ENCODE measurements at places on chromosomes 13 and 19.

DNA sequence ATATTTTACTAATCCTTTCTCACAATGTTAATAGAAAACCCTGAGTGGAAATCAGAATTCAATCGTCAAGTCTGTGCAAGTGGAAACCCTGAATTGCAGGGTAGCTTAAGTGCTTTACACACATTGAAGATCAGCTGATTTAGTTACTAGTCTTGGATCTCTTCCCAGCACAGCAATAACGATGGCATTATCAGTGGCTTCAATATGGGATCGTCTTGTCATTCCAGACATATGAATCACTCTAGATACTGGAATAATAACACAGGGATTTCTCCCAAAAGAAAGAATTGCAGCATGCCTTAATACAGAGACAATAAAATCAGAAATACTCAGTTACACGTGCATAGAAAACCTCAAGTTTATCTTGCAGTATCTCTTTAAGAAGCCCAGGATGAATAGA is 12.6 kb upstream of the METTL21C start:
- no peak for DNase-seq

- DNase-seq: no peak
Observed at GRCh38 chr13:103471896-103472295, 405.7 kb upstream of the SLC10A2 start.

GRCh38 chr13:75010941-75011340 is 471.0 kb downstream of the TBC1D4 start:
- no peak for DNase-seq

- no peak for DNase-seq
Observed at GRCh38 chr13:101916775-101917474, 464.4 kb downstream of the ITGBL1 start.

- DNase-seq: no peak
Observed at GRCh38 chr13:46925486-46925885, 28.6 kb upstream of the HTR2A start.

- DNase-seq: no peak
Observed at GRCh38 chr13:50668691-50669271, 174.7 kb downstream of the DLEU7 start.

DNA sequence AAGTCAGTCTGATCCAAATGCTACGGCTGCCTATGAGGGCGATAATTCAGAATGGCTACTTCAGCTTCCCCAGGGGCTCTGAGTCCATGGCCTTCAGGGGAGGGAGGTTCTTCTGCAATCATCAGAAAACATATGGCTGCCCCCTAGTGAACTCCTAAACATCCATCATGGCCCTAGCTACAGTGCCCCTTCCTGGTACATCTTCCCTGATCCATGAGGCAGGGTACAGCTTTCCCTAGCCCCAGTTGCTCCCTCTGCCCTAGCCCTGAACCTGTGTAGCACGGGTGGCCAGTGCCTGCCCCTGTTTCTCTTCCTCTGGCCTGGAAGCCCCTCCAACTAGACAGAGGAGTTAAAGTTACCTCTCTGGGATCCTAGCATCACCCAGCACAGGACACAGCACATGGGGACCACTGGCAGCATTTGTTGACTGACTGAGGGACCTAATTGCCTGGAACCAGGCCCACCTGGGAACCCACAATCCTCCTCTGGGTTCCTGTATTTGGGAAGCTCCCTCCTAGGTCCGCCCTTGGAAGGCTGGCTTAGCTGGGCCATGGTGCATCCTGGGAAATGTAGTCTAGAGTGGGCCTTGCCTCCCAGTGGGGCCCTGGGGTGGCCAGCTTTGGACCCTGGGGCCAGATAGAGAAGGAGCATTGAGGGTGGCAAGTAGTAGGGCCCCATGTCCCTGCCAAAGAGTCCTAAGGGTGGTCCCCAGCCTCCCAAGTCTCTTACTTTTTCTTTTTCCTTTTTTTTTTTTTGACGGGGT is 17.7 kb upstream of the SEMA6B start:
- DNase-seq: no peak

- DNase-seq: no peak
Observed at GRCh38 chr19:47375694-47376588, 26.8 kb downstream of the DHX34 start.

DNA sequence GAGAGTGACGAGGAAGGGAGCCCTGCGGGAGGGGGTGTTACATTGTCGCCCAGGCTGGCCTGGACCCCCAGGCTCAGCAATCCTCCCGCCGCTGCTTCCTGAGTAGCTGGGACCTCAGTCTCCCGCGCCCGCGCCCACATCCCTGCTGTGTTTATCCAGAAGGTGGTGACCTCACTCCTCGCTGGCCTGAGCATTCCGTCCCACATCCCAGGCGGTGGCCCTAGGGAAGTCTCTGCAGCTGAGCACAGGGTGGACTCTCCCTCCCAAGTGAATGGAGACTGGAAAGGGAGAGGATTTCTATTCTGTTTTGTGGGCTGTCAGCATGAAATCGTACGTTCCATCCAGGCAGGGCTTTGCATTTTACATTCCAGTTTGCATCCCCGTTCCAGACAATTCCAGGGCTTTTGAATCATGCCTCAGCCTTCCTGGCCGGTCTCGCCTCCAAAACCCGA is 401 bp upstream of the ZNF765 start:
- DNase-seq: no peak

DNA sequence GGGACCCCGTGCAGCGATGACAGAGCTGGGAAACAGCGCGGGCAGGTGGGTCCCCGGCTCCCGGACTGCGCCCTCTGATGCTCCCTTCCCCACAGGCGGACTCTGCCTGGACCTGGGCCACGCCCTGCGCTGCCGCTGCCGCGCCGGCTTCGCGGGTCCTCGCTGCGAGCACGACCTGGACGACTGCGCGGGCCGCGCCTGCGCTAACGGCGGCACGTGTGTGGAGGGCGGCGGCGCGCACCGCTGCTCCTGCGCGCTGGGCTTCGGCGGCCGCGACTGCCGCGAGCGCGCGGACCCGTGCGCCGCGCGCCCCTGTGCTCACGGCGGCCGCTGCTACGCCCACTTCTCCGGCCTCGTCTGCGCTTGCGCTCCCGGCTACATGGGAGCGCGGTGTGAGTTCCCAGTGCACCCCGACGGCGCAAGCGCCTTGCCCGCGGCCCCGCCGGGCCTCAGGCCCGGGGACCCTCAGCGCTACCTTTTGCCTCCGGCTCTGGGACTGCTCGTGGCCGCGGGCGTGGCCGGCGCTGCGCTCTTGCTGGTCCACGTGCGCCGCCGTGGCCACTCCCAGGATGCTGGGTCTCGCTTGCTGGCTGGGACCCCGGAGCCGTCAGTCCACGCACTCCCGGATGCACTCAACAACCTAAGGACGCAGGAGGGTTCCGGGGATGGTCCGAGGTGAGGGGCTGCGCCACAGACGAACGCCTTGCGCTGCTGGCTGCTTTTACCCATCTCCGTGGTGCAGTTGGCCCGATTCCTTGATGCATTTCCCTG is 7.8 kb upstream of the SELENOV start:
- DNase-seq: no peak

DNA sequence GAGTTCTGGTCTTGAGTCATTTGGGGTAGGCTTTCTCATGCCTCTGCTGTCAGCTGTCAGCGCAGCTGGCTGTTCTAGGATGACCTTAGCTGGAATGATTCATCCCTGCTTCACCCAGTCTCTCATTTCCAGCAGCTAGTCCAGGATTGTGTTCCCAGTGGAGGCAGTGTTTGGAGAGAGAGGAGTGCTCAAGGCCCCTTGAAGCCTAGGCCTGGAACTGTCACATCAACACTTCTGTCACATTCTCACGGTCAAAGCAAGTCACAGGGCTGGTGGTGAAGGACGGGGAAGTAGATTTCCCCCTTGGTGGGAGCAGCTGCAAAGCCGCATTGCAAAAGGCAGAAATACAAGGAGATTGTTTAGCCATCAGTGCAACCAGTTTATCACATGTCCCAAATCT is 15.2 kb downstream of the TPT1 start:
- DNase-seq: no peak

DNA sequence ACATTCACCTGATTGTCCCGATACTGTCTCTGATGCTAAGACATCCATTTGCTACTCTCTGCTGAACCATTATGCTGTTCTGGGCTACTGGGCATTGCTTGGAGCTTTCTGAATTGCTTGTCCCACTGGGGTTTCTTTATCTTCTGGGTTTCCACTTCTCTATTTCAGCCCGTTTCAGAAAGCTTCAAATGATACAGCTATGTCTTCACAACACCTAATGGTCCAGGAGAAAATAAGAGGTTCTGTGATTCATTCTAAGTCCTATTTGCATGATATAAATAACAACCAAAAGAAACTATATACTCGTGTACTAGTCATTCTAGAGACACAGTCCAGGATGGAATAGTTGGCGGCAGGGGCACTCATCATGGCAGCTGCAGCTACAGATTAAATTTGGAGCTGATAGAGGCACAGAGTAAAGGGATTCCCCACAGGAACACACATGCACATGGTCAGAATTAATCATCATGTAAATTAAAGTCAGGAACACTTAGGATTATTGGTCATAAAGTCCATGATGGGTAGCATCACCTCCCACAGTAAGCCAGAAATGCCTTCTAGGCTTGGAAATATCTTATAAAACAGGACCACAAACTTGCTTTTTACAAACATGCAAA is 33.3 kb upstream of the SCEL start:
- DNase-seq: no peak

GRCh38 chr13:103895835-103896531 is 829.8 kb upstream of the SLC10A2 start:
- DNase-seq: no peak

- no peak for DNase-seq
Observed at GRCh38 chr19:8064911-8065874, 12.6 kb downstream of the CCL25 start.

DNA sequence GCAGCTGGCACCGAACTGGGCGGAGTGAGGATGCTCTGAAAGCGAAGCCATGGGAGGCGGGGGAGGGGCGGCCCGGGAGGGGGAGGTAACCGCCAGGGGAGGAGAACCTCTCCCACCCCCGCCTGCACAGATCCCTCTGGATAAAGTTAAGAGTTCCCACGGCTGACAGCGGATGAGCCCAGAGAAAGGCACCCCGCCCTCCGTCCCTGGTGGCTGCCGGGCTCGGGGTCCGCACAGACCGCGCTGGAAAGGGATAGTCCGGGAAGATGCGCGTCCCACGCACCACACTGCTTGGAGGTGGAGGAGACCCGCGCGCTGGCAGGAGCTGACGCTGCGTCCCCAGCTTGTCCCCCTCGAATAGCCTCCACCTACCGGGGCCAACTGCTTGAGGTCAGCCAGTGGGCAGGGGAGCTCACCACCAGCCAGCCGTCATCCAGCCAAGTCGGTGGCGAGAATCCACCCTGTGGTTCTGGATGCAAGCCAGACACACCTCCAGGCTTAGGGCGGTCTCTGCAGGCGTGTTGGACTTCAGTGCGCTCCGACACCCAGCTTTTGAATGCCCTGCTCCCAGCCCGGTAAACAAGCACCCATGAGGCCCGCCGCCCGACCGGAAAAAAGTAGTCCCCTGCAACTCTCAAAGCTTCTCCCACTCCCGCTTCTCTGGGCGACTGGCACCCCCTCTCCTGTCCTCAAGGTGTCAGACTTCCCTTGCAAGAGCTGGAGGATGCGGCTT is at the start of gene TRPC4:
TRPC4 (minus strand) TSS at position 17 of the 733 bp plus-strand sequence. CDS start 86,439 bp downstream, outside the sequence.
- DNase-seq: no peak

DNA sequence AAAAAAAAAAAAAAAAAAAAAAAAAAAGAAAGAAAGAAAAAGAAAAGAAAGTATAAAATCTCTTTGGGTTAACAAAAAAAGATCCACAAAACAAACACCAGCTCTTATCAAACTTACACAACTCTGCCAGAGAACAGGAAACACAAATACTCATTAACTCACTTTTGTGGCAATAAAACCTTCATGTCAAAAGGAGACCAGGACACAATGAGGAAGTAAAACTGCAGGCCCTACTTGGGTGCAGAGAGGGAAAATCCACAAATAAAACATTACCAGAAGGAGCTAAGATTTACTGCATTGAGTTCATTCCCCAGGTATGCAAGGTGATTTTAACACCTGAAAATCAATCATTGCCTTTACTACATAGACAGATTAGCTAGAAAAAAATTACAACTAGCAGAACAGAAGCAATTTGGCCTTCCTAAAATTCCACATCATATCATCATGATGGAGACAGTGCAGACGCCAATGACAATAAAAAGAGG is 9.6 kb upstream of the CEACAM5 start:
- no peak for DNase-seq

GRCh38 chr13:80070024-80070703 is 270.8 kb downstream of the SPRY2 start:
- DNase-seq: no peak

GRCh38 chr13:111251646-111252445 is 68.6 kb upstream of the TEX29 start:
- DNase-seq: no peak

- DNase-seq: no peak
Observed at GRCh38 chr13:95156208-95156607, 145.0 kb downstream of the ABCC4 start.

DNA sequence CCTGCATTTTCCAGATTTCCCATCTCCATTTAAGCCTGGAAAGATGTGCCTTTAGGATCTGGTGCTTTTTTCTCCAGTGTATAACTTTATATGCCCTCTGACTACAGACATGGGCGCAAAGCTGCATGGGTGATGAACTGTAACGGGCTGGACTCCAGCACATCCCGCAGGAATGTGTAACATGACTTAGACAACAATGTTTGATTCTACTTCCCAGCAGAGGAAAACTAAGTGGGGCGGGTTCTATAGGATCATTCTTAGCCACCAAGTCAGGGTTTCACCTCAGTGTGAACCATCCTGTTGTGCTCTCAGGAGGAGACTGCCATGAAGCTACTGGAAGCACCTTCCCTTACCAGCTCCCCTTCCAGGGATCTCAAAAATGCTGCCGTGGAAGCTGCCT is 93.2 kb upstream of the SERP2 start:
- no peak for DNase-seq

DNA sequence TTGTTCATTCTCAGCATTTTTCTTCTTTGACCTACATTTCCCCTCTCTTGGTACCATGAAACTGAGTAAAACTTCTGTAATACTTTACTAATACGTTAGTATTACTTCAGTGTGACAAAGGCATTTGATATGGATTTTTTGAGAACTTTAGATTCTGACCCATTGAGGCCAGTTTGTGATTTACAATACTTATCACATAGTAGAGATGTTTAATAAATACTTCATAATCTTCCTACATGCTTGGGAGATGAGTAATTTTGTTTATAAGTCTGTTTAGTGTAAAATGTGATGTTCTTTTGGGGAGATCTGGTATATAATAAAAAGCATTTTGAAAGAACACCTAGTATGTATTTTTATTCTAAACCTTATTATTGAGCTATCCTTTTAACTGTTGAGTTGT is 29.7 kb downstream of the GTF2F2 start:
- no peak for DNase-seq

DNA sequence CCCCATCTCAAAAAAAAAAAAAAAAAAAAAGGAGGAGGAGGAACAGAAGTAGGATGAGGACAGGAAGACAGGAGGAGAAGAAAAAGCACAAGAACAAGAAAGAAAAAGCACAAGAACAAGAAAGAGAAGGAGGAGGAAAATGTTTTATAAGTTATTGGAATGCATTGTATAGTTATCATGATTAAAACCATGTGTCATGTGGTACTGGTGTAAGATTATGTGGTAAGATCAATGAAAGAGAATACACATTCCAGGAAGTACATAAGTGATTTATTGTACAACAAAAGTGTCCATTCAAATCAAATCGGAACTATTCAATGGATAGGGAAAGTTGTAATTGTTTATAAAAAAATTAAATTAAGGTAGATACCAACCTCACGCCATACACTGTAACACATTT is 167.7 kb downstream of the MZT1 start:
- no peak for DNase-seq

- no peak for DNase-seq
Observed at GRCh38 chr19:50896591-50897190, 14.5 kb downstream of the KLK4 start.
